ENCODE measurements at places on chromosomes 5 and 9.

DNA sequence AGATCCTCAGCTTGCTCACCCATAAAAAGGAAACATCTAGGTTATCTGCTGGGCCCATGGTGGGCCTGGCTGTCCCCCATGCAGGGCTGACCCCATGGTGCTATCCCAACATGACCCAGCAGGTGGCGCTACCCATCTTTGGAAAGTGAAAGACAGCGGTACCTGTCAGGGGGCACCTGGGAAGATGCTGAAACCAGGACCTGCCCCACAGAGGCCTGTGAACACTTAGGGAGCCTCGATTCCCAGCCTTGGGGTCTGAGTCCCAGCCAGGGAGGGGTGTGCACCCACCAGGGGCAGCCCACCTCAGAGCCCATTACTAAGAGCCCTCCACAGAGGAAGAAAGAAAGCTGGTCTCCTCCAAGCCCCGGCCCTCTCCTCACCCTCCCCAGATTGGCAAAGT lies 46.6 kb upstream of the IPPK start:
- DNase-seq = peak; percentile 12

DNA sequence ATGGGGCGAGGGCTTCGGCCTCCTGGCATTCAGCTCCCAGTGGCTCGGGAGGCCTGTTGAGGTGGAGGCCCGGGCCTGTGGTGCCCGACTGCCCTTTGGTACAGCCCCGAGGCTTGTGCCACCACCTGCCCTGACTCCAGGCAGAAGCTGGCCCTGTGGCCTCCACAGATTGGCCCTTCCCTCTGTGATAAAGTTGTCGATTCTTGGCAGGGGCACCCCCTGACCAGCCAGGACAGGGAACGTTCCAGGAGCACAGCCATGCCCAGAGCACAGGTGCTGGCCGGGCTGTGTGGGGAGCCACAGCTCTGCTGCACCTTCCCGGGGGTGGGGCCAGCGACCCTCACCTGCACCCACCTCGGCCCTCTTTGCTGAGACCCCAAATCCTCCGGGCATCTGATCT lies 32.7 kb downstream of the SLC6A18 start:
- no peak for DNase-seq

- no peak for DNase-seq
These were observed 25.5 kb downstream of the CWC27 start for GRCh38 chr5:64794053-64794770.

DNA sequence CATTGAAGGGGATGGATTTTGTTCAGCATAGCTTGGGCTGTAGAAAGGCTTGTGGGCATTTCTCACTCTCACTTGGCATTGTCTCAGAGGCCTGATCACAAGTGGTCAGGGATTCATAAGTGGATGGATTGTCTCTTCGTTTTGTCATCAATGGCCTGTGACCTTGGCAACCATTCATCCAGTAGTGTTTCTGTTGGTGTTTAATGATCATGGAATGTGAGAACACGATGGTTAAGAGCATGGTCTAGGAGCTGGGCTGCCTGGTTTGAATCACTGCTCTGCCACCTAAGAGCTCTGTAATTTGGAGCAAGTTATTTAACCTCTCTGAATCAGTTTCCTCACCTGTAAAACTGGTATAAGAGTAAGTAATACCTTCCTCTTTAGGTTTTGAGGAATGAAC lies 430.1 kb upstream of the MEF2C start:
- no peak for DNase-seq

GRCh38 chr9:37706290-37706689 lies 47.3 kb upstream of the TRMT10B start:
- DNase-seq = no peak

DNA sequence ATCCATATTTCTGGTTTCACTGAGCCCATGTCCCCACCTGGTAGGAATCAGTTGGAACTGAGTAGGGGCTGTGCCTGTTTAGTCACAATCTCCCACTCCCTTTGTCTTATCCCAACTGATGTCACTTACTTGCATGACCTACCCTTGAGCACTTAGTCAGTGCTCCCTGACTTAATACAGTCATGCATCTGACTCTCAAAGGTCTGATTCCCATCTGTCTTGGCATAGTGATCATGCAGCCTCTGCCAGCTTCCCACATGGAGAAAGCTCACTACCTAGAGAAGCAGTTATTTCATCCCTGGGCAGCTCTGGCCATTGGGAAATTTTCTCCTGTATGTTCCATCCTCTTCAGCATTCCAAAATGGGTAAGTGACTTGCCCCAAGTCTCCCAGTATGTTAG lies 24.8 kb downstream of the ABLIM3 start:
- DNase-seq = no peak

DNA sequence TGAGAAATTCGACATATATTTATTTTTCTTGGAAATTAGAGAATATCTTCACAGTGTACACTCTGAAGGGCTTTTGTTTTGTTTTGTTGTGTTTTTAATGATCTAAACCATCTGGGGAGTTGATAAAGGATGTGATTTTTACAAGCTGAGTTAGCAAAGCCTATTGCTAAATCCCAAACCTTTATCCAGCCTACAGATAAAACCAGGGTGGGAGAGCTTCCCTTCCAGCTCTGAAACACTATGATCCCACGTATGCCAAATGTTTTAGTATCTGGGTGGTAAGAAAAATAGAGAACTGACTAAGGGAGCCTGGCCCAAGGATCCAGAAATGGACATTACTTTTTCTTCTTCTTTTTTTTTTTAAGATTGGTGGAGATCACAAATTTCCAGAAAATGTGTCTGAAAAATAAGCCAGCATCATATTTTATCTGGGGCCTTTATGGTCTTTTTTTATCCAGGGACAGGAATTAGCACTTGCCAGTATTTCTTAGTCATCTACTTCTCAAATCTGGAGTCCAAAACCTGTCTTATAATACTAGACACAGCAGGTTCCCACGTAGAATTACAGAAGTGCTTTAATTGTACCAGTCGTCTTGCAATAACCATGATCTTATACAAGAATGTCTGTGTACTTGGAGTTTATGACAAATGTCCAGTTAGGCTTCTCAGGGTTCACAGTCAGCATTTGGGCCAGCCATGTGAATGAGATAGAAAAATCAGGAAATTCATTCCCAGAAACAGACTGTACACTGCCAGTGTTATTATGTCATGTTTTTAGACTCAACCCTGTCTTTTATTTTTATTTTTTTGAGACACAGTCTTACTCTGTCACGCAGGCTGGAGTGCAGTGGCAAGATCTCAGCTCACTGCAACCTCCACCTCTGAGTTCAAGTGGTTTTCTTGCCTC lies 290.8 kb upstream of the MPDZ start:
- DNase-seq = peak; percentile 46

GRCh38 chr5:56814361-56814962 lies 887 bp upstream of the MAP3K1 start:
- DNase-seq = no peak

GRCh38 chr5:61301341-61302199 lies 30.5 kb upstream of the ZSWIM6 start:
- DNase-seq = peak; percentile 92

- DNase-seq = no peak
These were observed 6.2 kb upstream of the DNAJC18 start for GRCh38 chr5:139445325-139446170.

DNA sequence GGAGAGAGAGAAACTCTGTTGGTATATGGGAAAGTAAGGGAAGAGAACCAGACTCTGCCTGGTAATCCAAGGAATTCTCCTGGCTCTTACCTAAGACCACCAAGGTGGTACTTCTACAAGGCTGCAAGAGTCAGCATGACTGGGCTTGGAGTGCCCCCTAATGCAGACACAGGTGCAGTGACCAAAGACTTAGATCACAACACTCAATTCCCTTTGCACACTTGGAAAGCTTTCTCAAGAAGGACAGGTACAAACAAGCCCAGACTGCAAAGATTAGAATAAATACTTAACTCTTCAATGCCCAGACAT lies 25.2 kb downstream of the UGT3A2 start:
- no peak for DNase-seq

GRCh38 chr9:88420227-88420626 lies 32.0 kb downstream of the SPIN1 start:
- DNase-seq = no peak

- no peak for DNase-seq
These were observed 140.5 kb downstream of the TTLL11 start for GRCh38 chr9:121952611-121953010.

GRCh38 chr5:162372256-162372655 lies 304.7 kb downstream of the GABRG2 start:
- no peak for DNase-seq

GRCh38 chr5:109196087-109196822 lies 213.5 kb downstream of the PJA2 start:
- no peak for DNase-seq

GRCh38 chr9:134163371-134164196 lies 780 bp downstream of the RNU6ATAC start:
- no peak for DNase-seq

- no peak for DNase-seq
These were observed 1.9 kb downstream of the ABO start for GRCh38 chr9:133273098-133273497.

- DNase-seq = no peak
These were observed 23.8 kb downstream of the NANS start for GRCh38 chr9:98080326-98080725.

- DNase-seq = no peak
These were observed 126.3 kb upstream of the ASTN2 start for GRCh38 chr9:117541181-117541580.

DNA sequence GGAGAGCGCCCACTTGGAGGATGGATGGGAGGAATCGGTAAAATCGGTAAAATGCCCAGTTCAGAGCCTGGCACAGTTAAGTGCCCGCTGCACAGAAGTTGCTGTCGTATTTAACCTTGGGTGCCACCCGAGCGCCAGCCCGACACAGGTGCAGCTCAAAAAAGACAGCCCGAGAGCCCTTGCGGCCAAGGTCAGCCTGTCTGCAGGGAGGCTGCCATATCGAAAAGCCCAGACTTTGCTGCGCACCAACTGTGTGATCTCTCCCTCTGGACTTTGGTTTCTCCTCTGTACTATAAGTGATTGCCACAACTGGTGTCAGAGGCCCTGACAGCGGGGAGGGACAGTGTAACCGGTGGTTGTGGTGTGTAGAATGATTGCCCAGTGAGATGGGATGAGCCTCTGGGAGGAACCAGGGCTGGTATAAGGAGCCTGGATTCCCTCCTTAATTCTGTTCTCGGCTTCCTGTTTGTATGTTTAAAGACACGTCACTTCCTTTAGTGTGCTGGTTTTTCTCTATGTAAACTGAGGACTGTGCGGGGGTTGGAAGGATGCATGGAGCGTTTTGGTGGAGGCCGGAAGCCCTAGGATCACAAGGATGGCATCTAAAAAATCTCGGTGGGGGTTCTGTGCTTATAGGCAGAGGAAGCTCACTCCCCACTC lies 792 bp downstream of the NTMT1 start:
- DNase-seq = no peak

- DNase-seq = no peak
These were observed 43.9 kb downstream of the CRB2 start for GRCh38 chr9:123399803-123400378.

GRCh38 chr5:90557871-90558270 lies 726 bp upstream of the ADGRV1 start:
- DNase-seq = no peak

DNA sequence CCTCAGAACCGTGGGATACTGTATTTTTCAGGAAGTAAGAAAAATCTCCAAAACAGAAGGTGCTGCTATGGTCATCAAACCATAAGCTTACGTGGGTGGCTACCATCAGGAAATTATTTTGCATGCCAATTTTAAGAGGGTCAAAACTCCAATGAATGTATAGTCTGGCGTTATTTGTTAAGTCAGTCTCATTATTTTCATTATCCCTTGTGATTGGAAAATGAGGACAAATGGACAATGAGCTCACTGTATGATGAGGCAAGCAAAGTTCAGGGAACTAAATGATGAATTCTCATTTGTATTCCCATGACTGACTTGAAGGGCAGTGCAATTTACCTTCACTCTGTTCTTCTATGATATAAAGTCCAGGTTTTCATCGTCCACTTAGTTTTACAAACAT lies 17.6 kb downstream of the PUM3 start:
- no peak for DNase-seq

Data from smooth muscle cell of the brain vasculature (primary cell).